ENCODE measurements at places on chromosomes 4 and X.
A peak's percentile ranks its signal among the peaks of the same experiment; 100 is the strongest.

DNA sequence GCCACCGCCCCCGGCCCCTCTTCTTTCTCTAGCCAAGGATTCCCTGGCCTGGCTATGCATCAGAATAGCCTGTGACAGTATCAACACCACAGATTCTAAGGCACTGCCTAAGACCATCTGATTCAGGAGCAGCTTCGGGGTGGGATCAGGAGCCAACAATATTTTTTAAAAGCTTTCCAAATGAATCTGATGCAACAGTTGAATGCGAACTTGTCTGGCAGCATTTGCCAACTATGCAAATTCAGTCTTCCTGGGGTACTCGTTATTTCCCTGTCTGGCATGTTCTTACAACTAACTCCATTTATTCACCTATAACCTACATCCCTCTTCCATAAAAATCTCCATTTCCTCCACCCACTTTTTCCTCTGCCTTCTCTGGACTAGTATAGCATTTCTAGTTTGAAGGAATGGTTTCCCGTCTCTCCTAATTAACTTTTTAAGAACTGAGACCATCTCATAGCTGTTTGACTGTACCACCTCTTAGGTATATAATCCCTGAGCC, 36.2 kb upstream of the UGDH start:
- no peak for DNase-seq

DNA sequence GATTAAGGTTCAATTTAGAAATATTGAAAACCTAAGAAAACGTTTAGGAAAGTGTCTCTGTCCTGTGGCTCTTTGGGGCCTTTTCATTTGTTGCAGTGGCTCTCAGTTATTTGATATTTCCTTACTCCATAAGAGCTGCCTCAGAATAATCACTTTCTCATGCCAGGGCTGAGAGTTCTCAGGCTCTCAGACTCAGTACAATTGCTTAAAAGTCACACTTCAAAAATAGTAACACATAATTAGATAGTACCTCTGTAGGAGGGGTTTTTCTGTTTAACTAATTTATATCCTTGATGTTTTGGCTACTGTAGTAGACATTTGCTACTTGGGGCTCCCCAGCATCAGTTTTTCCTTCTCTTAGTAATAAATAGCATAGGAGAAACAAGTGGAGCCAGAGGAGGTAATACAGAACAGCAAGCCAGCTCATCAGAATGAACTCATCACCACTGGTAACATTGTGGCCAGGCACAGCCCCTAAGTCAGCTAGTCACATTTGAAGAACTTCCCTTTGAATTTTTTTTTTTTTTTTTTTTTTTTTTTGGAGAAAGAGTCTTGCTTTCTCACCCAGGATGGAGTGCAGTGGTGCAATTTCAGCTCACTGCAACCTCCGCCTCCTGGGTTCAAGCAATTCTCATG, 8.0 kb upstream of the HNRNPD start:
- no peak for DNase-seq

GRCh38 chr4:95360256-95360903, 188.4 kb downstream of the UNC5C start:
- no peak for DNase-seq

DNA sequence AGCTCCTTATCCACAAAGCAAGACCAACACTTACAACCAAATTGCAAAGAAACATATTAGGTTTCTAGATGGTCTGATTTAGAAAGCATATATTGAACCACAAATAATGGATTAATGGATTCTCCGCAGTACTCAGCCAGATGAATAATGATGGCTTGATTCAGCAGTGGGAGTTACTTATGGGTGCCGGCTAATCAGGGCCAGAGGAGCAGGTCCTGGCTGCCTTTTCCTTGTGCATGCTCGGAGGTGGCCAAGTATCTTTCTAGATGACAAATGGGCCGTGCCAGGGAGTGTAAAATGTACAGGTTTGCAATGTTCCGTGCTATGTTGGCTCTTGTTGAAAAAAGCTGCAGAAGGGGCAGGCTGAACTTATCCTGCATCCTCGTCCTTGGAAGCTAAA, 70.2 kb downstream of the VCX3A start:
- no peak for DNase-seq

DNA sequence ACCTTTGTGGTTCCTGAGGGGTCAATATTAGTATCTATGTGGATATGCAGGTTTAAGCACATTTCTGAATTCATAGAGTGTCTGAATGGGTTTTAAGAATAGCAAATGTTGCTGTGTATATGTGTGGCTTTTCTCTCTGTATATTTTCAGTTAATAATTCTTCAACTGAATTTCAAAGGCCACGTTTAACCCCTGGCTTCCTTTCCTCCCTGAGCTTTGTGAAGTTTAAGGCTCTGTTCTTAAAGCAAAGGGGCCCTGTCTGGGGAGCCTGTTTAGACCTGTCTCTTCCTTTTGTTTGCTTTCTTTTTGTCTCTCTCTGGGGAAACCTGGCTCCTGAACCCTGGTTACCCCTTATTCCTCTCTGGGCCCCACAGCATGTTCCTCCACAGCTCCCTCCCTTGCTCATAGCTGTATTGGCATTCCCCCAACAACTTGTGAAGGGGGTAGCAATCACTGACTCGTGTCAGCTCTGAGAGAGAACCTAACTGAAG, 139.1 kb downstream of the COL4A6 start:
- DNase-seq: peak; percentile 17

DNA sequence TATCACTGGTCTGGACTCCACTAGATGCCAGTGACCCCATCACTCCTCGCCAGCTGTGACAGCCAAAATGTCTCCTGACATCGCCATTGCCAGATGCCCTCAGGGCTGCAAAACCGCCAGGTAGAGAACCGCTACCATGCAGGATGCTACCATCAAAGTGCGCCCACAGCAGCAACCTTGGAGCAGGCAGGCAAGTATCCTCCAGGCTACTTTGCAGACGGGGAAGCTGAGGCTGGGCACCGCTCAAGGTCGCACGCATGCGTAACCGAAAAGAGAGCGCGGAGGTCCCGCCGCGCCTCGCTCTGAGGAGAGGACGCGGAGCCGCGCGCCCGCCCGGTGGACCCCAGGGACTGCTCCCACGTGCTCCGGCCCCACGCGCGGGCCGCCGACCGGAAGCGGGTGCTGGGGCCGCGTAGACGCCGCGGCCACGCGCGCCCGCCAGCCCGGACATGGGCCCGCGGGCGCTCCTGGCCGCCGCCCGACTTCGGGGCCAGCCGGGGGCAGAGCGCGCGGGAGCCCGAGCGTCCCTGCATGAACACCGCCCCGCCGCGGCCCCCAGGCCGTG, at the start of gene STS:
STS (plus strand) TSS at position 300 of the 565 bp plus-strand sequence. CDS start 105,488 bp downstream, outside the sequence.
- no peak for DNase-seq

GRCh38 chrX:39477762-39478120, 620.0 kb downstream of the BCOR start:
- DNase-seq: no peak

Data from fibroblast of skin of left quadriceps (primary cell).